DND-41 (cell line): ENCODE measurements at places on chromosomes 13 and 19.
A peak's percentile ranks its signal among the peaks of the same experiment; 100 is the strongest.

GRCh38 chr19:44789943-44790483 is 12.3 kb downstream of the CBLC start:
- DNase-seq, result no peak

- DNase-seq, result no peak
Observed at GRCh38 chr13:68714292-68714691, 1393.3 kb upstream of the ATXN8OS start.

- DNase-seq, result no peak
Observed at GRCh38 chr13:93386116-93386515, 159.5 kb downstream of the GPC6 start.

- no peak for DNase-seq
Observed at GRCh38 chr13:42369071-42369797, 97.3 kb downstream of the AKAP11 start.

DNA sequence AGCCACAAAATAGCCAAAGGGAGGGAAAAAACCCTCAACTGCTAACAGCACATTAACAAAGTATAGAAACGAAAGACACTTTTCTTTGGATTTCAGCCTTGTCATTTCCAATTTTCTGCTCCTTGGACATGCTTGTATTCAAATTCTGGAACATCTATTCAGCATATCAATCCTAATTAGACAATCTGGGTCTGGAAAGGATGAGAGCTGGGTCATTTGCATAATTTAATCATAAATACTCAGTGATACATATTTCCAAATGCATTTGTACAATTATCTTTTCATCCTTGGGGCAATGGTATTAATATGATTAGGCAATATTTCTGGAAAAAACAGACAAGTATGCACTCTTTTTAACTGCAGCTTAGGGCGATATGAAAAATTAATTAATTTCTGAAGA is 14.3 kb downstream of the DACH1 start:
- no peak for DNase-seq

DNA sequence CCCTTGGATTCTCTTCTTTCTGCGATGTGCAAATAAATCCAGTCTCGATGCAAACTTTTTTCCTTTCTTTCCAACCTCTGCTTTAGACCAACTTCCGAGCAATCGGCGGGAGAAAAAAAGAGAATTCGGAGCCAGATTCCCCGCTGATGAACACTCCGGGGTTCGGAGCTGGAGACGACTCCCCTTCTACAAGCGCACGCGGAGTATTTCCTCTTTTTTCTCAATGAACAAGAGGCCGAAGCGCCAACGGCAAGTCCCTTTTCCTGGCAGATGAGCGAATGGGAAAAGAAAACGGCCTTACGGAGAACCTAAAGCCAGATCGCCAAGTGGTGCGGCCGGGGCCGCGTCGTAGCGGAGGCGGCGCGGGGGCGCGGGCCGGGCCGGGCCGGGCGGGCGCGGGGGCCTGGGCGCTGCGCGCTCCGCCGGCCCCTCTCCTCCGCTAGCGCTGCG is 250 bp downstream of the SPRY2 start:
- DNase-seq, result peak; percentile 39

- DNase-seq, result no peak
Observed at GRCh38 chr13:33260168-33261098, 25.1 kb downstream of the STARD13 start.

- DNase-seq, result no peak
Observed at GRCh38 chr19:2227415-2228156, 8.5 kb downstream of the PLEKHJ1 start.

DNA sequence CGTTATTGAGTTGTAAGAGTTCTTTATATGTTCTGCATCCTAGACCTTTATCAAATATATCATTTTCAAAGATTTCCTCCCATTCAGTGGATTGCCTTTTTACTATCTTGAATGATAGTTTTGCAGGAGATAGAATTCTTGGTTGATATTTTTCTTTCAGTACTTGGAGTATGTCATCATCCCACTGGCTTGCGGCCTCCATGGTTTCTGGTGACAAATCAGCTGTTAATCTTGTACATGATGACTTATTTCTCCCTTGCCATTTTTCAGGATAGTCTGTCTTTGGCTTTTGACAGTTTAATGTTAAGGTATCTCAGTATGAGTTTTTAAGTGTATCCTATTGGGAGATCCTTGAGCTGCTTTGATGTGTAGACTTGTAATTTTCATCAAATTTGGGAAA is 8.5 kb downstream of the ZNF557 start:
- no peak for DNase-seq

GRCh38 chr13:27421101-27421871 is 3.1 kb upstream of the GTF3A start:
- DNase-seq, result no peak

- DNase-seq, result no peak
Observed at GRCh38 chr13:38670627-38671026, 16.2 kb upstream of the FREM2 start.

DNA sequence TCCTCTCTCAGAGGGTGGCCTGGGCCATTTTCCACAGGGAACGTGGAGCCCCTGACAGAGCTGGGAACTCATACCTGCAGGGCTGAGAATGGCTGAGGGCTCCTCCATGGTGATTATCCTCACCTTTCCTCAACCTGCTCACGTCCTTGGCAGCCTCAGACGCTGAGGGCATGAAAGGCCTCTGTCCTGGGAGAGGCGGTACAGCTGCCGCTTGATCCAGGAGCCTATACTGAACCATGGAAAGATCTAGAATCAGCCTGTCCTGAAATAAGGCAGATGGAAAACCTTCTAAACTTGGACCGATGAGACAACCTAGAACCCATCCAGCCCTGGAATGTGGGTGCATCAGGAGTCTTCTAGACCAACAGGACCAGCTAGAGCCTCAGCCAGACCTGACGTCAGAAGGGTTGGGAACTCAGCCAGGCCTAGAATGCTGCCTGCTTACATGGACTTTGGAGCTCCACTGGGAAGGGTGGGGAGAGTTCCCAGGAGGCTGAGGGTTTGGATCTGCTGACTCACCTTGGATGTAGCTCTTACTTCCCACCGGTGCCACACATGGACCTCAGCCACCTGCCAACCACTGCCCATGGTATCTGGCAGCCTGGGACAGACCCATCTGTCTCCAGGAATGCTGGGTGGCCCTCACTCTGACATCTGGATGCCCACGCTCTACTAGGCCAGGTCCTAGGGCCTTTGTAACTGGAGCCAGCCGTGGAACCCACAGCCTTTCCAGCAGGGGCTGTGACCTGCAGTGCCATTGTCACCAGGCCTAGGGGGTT is 7.5 kb downstream of the KCTD15 start:
- DNase-seq, result no peak

DNA sequence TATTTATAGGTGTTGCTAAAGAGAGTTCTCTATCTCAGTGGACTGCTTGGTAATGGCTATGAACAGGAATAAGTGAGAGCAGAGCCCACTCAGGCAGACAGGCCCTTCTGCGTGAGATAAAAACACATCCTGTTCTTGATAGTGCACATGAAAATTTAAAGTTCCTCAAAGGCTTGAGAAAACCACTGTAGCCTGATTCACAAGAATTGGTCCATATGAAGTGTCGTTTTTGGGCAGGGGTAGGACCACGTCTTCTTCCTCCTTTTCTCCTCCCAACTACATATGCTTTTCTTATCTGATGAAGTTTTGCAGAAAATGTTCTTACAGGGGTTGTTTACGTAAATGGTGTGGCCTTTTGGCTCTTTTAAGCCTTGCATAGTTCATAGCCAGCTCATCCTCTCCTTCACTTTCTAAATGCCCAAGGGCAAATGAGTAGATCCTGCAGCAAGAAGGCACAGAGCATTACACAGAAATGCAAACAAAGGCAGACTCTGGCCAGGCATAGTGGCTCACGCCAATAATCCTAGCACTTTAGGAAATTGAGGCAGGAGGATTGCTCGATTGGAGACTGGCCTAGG is 53.8 kb downstream of the RNF6 start:
- peak; percentile 45 for DNase-seq

DNA sequence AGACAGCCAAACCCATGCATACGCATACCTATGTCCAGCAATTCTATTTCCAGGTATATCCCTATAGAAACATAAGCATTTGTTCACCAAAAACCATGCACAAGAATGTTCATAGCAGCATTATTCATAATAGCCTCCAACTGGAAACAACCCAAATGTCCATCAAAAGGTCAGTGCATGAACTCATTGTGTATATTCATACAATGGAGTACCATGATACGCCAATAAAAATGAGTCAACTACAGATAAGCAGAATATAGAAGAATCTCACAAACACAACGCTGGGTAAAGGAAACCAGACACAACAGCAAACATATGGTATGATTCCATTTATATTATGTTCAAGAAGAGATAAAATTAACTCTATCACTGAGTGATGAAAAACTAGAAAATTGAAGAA is 23.8 kb downstream of the DEDD2 start:
- no peak for DNase-seq

GRCh38 chr13:95955255-95955654 is 97.9 kb downstream of the UGGT2 start:
- DNase-seq, result no peak

DNA sequence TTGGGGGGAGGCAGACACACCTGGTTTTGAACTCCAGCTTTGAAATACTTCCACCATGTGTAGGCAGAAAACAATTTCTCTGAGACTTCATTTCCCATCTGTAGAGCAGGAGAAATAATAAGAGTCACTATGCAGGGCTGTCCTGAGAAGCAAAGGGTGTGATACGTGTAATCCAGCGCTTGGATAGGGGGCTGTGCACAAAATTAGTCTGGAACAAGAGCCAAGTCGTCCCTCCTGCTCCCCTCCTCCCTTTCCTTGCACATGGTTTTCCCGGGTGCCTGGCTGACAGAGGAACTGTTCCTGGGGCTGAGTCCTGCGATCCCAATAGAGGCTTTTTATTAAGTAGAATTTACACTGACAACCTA is 29.6 kb upstream of the UBE2L5 start:
- no peak for DNase-seq

- DNase-seq, result no peak
Observed at GRCh38 chr13:84845907-84846619, 953.2 kb downstream of the SLITRK6 start.

- DNase-seq, result no peak
Observed at GRCh38 chr13:30466358-30466714, 600 bp upstream of the HMGB1 start.

GRCh38 chr13:110648146-110648819 is 32.9 kb downstream of the NAXD start:
- DNase-seq, result no peak

GRCh38 chr13:31111136-31111535 is 50.6 kb downstream of the HSPH1 start:
- no peak for DNase-seq

DNA sequence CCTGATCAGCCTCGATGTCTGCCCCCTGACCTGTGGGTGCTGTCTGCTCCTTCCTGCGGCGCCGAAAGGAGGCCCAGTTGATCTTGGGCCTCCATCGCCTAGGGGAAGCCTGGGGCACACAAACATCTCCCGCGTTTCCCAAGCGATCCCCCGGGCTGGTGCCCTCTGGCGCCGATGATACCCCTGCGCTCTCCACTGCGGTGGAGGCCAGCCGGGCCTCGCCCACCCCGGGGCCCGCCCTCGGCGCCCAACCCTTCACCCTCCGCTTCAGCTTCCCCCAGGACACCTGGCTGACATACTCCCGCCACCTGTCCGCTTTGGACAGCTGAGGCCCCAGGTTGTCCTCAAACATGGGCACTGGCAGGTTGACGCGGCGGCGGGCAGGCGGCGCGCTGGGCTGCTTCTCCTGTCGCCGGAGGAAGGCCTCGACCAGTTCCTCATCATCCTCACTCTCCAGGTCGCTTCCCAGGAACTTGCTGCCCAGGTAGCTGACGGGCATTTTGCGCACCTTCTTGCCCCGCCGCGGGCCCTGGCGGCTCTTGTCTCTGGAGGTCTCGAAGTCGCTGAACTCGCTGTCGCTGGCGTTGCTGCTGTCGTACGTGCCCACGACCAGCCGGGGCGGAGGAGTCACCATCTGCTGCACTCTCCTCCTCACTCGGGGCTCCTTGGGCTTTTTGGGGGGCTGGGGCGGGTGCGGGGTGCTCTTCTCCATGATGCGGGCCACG is 1.3 kb downstream of the CCDC8 start:
- no peak for DNase-seq

DNA sequence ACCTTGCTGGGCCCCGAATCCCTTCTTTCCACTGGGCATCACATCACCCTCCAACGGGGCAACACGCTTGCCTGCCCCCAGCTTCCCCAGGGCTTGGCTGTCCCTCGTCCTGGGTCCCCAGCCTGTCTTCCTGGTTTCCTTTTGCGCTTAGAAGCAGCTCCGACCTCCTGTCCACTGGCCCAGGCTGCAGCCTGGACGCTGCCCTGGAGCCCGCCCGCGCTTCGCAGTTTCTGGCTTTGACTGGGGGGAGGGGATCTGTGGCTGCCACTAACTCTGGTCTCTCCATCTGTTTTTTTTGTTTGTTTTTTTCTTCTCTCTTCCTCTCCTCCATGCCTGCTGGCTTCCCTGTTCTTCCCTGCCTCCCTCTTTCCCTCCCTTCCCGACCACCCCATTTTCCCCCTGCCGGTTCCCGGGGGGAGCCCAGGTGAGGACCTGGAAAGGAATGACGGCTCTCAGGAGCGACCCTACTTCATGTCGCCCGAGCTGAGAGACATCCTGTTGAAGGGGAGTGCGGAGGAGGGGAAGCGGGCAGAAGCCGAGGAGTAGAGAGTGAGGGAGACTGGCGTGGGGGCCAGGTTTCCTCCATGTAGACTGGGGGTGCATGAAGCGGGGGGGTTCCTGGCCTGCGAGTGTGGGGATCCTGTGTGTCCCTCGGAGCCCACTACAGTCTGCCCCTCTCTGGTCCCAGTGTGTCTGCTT is 11.5 kb upstream of the ILF3 start:
- DNase-seq, result no peak

GRCh38 chr19:2261438-2262172 is 5.4 kb upstream of the JSRP1 start:
- peak; percentile 62 for DNase-seq

GRCh38 chr19:1156305-1156801 is 17.7 kb downstream of the SBNO2 start:
- no peak for DNase-seq

DNA sequence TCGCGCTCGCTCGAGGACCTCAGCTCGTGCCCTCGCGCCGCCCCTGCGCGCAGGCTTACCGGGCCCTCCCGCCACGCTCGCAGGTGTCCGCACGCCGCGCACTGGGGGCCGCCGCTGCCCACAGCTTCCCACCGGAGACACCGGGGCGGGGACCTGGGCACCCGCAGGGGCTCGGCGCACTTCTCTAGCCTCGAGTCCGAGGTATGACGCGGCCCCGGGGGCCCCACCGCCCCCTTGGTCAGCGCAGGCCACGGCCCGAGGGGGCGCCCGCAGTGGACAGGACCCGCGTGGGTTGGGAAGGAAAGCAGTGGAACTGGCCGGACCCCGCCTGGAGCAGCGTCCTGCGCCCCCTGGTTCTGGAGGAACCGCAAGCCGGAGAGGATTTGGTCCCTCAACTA is 2.1 kb upstream of the GRWD1 start:
- DNase-seq, result no peak

DNA sequence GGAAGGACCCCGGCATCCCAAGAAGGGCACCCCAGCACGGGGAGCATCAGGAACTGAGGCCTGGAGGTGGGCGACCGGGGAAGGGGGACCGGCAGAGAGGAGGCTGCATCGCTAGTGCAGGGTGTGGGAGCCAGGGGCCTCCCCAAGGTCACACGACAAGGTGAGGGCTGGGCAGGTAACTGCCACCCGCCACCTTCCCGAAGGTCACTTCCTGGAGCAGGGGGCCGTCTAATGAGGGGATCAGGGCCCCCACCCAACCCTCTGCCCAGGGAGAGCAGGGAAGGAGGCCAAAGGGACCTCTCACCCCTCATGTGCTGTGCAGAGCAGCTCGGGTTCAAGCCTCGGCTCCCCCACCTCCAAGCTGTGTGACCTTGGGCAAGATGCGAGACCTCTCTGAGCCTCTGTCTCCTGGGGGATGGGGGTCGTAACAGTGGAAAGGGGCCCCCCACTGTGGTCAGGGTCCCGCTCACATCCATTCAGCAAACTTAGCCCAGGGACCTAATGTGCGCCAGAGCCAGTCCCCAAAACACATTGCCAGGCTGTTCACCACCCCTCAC is 6.0 kb downstream of the ZBTB7A start:
- no peak for DNase-seq
